ENCODE measurements at places on chromosomes 12 and 14.

GRCh38 chr14:94514351-94514750 is 5.1 kb upstream of the SERPINA12 start:
- no peak for DNase-seq

- DNase-seq, result no peak
Measured at GRCh38 chr14:59474172-59474571, 9.0 kb upstream of the GPR135 start.

- DNase-seq, result no peak
Measured at GRCh38 chr12:126668538-126668937, 1598.4 kb upstream of the TMEM132C start.

GRCh38 chr12:125744201-125744600 is 679.0 kb downstream of the AACS start:
- no peak for DNase-seq

- DNase-seq, result no peak
Measured at GRCh38 chr12:73892201-73892600, 645.4 kb upstream of the ATXN7L3B start.

DNA sequence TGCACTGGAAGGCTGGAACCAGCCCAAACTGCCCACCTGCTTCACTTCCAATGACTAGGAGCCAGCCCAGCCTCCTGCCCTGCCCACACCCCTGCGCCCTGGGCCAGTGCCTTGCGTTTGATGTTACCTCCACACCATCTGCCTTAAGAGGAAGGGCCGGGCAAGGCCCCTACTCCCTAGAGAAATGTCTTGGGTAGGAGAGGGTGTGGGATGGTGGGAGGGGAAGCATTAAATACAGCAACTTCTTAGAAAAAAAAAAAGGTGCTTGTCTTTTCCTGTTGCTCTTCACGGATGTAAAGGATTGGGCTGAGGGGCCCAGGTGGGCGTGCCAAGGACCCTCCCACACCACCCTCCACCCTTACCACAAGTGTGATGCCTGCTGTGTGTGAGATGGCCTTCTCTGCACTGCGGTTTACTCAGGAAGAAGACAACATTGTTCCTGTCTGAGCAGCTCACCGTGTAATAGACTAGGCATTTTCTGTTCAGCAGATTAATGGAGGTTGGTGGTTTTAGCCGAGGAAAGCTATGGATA is 99.9 kb downstream of the NINJ2 start:
- DNase-seq, result no peak

DNA sequence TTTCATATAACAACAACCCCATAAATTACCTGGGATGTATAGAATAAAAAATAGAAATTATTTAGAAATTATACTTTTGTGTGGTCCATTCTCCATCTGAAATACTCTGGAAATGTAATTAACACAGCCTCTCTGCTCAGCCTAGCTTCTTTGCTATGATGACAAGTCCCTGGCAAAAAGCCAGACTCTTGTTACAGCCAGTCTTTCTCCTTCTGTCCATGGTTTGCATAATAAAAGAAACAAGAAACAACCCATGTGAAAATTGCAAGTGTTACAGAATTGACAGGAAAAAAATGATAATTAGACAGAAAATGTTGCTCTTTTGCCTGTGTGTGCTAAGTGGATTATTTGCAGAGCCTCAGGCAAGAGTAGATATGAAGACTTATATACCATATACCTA is 61.3 kb downstream of the C12orf50 start:
- no peak for DNase-seq

DNA sequence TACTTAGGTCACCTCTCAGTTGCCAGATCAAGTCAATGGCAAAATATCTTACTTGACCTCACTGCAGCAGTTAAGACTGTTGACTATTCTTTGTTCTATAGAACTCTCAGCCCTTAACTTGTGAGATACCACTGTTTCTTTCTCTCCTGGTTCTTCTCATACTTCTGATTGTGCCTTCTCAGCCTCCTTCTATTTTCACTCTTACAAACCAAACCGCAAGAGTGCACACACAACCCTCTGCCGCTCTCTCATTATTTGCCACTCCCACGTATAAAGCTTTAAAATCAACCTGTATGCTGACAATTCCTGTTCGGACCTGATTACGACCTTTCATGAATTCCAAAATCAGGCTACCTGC is 4.5 kb downstream of the E2F7 start:
- no peak for DNase-seq

GRCh38 chr12:73598626-73599025 is 939.0 kb upstream of the ATXN7L3B start:
- no peak for DNase-seq

GRCh38 chr12:129549656-129550055 is 354.2 kb downstream of the TMEM132D start:
- no peak for DNase-seq

- no peak for DNase-seq
Measured at GRCh38 chr12:89384050-89384758, 31.9 kb upstream of the DUSP6 start.

DNA sequence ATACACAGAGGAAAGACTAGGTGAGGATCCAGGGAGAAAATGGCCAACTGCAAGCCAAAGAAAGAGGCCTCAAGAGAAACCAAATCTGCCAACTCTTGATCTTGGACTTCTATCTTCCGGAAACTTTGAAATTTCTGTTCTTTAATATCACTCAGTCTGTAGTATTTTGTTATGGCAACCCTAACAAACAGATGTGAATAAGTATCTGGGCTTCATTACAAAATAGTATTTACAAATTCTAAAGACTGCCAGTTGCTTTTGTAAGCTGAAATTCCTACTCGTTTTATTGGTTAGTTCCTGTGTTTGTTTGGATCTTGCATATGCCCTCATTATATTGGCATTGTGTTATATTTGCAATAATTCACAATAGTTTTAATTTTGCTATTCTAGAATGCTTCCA is 143.2 kb upstream of the USP15 start:
- DNase-seq, result no peak

- DNase-seq, result no peak
Measured at GRCh38 chr12:47035484-47035883, 43.9 kb upstream of the PCED1B start.

DNA sequence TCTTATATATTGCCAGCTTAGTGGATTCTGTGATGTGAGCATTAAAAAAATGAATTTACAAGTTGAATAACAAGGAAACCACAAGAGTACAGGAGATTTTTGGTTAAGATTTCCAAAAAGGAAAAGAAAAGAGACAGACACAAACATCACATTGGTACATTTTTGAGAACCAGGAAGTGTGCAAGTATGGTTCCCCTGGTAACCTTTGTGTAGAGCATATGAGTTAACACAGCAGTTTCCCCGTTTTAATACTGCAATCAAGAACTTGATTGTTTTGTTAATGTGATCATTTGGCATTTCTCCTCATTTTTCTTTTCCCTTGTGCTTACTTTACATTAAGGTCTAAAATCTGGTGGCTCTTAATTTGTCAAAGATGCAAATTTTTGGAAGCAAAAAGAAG is 490.4 kb upstream of the ATP2B1 start:
- peak; percentile 45 for DNase-seq

- no peak for DNase-seq
Measured at GRCh38 chr14:95190346-95190840, 33.1 kb upstream of the DICER1 start.

DNA sequence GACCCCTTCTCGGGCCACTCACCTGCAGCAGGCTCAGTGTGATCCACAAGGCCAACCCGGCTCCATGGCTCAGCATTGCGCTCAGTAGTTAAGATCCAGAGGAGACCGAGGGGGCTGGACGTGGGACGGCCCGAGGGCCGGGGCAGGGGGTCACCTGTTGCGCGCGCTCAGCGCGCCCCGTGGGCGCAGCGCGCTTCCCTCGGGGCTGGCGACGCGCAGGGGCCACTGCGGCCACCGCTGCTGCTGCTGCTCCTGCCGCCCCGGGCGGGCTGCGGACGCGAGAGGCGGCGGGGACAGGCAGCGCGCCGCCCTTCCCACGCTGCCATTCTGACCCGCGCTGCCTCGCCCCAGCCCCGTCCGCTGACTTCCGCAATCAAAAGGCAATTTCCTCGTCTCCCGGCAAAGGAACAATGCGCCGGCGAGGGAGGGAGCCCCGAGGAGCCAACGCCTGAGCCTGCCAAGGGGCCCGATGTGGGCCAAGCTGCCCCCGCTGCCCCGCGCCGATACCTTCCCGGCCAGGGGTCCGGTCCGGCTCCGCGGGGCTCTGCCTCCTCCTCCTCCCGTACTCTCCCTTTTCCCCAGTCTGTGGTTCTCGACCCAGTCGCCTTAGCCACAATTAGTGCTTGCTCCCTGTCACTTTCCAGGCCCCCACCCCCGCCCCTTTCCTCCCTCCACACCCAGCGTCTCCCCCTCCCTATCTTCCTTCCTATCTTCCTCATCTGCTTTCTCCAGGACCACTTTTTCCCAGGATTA is 27.3 kb downstream of the PTPRB start:
- peak; percentile 1 for DNase-seq

- no peak for DNase-seq
Measured at GRCh38 chr14:53956427-53957201, at the start of gene BMP4. Gene BMP4, minus strand, starts transcription at chr14:53956825. Its CDS starts 4,603 bp downstream, at chr14:53952222.

GRCh38 chr12:48142818-48143674 is 14.3 kb downstream of the ASB8 start:
- no peak for DNase-seq

- DNase-seq, result no peak
Measured at GRCh38 chr12:46675736-46676135, 150.1 kb downstream of the SLC38A4 start.

GRCh38 chr12:81500788-81501187 is 258.4 kb downstream of the PPFIA2 start:
- DNase-seq, result no peak

DNA sequence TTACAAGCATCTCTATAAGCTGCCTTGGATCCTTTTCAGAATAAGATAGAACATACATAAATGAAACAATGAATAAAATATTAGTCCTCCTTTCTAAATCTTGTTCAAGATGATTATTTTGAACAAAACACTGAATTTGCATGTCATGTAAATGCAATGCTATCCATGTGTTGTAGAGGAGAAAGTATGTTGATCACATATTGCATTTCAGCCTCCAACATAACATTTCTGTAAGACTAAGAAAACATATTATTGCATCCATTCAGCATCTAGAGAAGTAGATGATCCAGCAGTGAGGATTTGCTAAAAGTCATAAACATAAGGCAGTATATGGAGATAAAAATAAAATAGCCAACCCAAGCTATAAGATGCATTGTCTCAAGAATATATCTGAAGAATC is 172.6 kb downstream of the CPNE8 start:
- no peak for DNase-seq

GRCh38 chr14:22598896-22599244 is 770 bp downstream of the ABHD4 start:
- no peak for DNase-seq

- DNase-seq, result no peak
Measured at GRCh38 chr12:46711756-46712155, 114.0 kb downstream of the SLC38A4 start.

GRCh38 chr12:14564336-14564959 is 3.2 kb downstream of the PLBD1 start:
- no peak for DNase-seq

- no peak for DNase-seq
Measured at GRCh38 chr14:92471919-92472318, 41.7 kb upstream of the RIN3 start.

DNA sequence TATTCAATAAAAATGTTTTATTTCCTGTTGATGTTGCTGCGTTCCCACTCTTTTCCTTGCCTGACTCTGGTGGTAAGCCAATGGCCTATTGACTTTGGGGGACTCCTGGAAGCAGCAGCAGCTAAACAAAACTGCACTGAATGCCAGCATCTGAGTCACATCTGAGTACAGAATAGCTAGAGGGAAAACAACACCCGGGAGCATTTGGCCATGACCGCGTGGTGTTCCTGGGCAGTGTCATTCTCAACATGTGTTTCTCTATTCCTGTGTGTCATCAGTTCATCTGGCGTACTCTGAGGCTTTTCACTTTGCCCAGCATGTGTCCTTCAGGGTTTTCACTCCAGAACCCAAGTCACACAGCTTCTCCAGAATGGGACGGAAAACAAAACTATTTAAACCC is 238.8 kb downstream of the PAWR start:
- no peak for DNase-seq

DNA sequence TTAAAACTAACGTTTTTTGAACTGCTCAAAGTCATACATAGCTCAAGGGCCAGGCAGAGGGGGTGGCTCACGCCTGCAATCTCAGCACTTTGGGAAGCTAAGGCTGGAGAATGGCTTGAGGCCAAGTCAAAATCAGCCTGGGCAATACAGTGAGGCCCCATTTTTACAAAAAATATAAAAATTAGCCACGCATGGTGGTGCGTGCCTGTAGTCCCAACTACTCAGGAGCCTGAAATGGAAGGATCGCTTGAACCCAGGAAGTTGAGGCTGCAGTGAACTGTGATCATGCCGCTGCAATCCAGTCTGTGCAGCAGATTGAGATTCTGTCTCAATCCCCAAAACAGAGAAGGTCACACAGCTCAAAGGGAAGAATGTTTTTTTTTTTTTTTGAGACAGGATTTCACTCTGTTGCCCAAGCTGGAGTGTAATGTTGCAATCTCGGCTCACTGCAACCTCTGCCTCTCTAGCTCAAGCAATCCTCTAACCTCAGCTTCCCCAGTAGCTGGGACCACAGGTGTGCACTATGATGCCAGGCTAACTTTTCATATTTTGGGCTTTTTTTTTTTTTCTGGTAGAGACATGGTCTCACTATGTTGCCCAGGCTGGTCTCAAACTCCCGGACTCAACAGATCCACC is 2.9 kb downstream of the RBM23 start:
- DNase-seq, result no peak

GRCh38 chr12:71876137-71876799 is 36.7 kb downstream of the TBC1D15 start:
- no peak for DNase-seq

GRCh38 chr14:96808619-96809406 is 11.6 kb downstream of the VRK1 start:
- DNase-seq, result no peak

DNA sequence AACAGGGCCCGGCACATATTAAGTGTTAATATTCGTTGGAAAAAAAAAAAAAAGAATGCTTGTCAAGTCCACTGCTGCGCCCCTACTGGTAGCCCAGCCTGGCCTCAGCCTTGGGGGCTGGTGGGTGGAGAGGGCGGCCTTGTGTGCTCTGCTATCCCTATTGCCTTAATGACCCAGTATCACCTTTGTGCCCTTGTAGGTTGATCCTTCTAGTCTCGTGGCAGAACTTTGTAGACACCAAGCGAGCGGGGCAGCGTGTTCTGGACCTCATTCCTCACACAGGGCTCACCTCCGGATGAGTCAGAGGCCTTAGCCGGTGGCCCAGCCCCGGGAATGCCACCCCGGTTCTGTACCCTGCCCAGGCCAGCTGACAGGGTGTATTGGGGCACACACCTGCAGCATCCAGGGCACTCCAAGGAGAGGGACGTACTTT is 1.8 kb upstream of the RCOR1 start:
- DNase-seq, result no peak

- no peak for DNase-seq
Measured at GRCh38 chr14:104863923-104864266, 1.2 kb upstream of the CEP170B start.

DNA sequence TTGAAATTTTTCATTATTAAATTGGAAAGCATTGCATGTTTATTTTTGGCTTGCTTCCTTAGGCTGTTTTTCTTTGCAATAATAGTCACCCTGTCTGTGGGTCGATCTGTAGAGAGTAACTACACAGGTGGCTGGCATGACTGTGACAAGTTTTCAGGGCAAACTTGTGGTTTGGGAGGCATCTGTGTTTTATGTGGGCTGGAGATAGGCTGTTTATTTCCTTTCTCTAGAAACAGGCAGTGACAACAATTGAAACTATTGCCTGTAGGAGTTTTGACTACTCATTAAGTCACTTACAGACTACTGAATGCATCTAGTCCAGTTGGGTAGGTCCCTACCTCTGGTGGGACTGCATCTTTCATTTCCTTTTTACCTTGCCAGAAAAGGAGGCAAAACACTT is 155.6 kb downstream of the DYRK2 start:
- DNase-seq, result no peak

- no peak for DNase-seq
Measured at GRCh38 chr14:92316937-92317336, 6.0 kb upstream of the SLC24A4 start.
